ENCODE measurements at places on chromosomes 4 and X. TPM values are rescaled to one million over a fixed set of nuclear protein-coding genes. Genes with fewer than 3 reads are reported as not detected.

DNA sequence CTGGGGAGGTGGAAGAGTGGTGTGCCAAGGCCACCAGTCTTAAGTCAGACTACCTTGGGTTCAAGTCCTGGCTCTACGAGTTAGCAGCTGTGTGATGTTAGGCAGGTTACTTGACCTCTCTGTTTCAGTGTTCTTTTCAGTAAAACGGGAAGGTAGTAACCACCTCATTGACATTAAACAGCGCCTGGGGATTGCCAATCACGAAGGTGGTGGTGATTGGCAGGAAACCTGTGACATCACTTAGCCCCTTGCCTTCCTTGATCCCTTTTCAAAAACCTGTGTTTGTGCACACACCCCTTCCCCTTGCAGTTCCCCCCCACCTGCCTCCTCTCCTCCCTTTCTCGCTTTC lies 7.6 kb downstream of the KLF3 start:
- no peak for DNase-seq

BTC gene
- not detected for total RNA-seq

FABP2 gene
- total RNA-seq: not detected

NAP1L3 gene
- total RNA-seq: 11.0 TPM

SOWAHD gene
- not detected for total RNA-seq

PCYT1B gene
- total RNA-seq: not detected

GRCh38 chr4:54015423-54016030 lies 48.9 kb downstream of the CHIC2 start:
- no peak for DNase-seq

GRCh38 chrX:7028246-7028645 lies 119.3 kb upstream of the STS start:
- DNase-seq: peak; percentile 12

TEC gene
- not detected for total RNA-seq

GRCh38 chr4:10963241-10963640 lies 278.7 kb upstream of the CLNK start:
- DNase-seq: no peak

TLR10 gene
- not detected for total RNA-seq

DNA sequence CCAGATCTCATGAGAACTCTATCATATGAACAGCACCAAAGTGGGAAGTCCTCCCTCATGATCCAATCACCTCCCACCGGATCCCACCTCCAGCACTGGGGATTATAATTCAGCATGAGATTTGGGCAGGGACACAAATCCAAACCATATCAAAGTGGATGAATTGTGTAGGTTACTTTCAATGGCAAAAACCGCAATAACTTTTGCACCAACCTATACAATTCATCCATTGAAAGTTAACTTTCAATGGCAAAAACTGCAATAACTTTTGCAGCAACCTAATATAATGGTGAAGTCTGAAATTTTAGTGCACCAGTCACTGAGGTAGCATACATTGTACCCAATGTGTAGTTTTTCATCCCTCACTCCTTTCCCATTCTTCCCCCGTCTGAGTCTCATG lies 16.6 kb downstream of the STK32B start:
- DNase-seq: no peak

DNA sequence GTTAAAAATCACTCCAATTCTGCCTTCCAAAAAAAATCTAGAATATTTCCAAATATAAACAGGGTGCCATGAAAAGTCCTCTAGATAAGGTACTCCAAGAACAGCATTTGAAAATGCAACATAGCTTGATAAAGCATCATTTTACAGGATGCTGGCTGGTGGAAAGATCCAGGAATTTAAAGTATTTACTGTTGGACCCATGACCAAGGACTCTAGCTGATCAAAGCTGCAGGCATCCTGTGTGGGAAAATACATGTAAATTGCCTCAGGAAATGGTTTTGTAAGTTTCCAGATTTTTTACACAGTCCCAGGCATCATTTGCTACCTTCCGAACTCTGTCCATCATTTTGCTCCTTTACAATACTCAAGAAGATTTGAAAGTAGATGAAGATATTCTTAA lies 164.4 kb downstream of the GRIA3 start:
- peak; percentile 23 for DNase-seq

MEPE gene
- total RNA-seq: not detected

DNA sequence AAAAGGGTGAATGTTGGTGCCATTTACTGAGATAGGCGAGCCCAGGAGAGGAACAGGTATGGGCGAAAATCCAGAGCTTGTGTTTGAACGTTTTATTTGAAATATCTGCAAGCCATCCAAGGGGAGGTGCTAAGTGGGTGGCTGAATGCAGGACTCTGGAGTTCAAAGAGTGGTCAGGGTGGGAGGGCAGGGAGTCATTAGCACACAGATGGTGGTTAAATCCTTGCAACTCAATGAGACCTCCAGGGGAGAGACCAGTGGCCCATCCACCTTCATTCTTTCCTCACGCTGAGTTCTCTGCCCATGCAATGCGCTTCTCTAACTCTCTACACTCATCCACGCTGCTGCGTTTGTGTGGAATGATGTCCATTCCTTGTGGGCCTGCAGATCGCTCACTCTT lies 101.1 kb downstream of the VCX3B start:
- no peak for DNase-seq

ARX gene
- total RNA-seq: not detected

DDIT4L gene
- 3.2 TPM for total RNA-seq

DNA sequence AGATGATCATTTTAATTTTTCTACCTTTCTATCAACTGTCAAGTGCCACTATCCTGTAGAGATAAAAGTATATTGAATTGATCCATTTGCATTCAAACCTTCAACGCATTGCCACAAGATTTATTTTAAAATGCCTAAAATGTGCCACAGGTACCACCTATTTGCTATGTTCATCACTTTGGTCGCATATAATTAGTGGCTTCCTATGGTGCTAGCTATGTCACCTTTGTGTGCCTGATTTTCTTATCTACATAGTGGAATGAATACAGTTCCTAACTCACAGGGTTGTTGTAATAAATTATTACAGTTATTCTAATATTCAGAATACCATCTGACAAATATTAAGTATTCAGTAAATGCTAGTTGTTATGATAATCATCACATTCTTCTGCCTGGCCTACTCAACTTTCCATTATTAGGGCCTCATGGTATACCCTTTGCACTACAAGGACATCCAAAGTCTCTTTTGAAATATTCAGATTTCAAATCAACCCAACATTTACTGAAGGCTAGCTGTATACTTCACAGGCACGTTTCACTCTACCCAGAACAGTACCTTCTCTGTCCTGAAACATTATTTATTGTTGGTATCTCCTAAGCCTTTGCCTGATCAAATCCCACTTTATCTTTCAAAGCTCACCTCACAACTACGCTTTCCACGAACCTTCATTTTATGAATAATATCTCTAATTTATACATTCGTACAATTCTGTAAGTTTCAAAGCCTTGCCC lies 62.4 kb downstream of the ANXA10 start:
- DNase-seq: no peak

GRIA2 gene
- total RNA-seq: not detected

- DNase-seq: no peak
These were observed 5.5 kb downstream of the NEUROG2 start for GRCh38 chr4:112510291-112511092.

DNA sequence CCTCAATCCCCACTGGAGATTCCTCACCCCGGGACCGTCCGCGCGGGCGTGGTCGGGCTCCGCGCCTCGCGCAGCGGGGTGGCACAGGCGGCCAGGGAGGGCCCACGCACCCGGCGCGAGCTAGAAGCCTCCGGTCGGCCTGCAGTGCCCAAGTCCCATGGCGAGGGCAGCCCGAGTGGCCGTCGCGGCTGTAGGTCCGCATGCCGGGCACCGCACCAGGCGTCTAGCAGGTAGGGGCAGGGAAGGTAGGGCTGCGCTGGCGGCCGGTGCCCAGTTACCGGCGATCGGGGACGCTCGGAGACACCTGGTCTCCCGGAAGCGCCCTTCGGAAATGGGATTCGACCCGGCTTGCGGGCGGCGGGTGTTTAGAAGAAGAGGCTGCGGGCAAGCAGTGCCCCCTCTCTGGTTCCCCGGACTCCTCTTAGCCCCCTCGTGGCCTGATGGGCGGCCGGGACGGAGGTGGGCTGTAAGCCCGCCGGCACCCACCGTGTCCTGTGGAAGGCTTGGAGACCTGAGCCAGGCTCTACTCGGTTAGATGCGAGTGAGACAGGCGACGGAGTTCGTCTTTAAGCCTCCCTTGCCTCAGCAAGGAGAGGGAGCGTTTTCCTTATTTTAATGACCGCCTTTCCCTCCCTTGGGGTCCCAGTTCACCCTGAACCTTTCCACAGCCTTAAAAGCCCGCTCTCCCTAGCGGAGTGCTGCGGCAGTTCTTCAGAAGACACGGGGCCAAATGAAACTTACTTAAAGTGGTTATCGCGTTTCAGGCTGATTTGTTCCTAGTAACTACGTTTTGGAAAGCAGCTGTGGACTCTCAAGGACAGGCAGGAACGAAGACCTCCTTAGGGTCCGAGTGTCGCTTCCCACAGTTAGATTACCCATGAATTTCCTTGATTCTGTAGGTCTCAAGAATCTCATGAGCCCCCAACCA lies 821 bp downstream of the SLITRK2 start:
- no peak for DNase-seq

DNA sequence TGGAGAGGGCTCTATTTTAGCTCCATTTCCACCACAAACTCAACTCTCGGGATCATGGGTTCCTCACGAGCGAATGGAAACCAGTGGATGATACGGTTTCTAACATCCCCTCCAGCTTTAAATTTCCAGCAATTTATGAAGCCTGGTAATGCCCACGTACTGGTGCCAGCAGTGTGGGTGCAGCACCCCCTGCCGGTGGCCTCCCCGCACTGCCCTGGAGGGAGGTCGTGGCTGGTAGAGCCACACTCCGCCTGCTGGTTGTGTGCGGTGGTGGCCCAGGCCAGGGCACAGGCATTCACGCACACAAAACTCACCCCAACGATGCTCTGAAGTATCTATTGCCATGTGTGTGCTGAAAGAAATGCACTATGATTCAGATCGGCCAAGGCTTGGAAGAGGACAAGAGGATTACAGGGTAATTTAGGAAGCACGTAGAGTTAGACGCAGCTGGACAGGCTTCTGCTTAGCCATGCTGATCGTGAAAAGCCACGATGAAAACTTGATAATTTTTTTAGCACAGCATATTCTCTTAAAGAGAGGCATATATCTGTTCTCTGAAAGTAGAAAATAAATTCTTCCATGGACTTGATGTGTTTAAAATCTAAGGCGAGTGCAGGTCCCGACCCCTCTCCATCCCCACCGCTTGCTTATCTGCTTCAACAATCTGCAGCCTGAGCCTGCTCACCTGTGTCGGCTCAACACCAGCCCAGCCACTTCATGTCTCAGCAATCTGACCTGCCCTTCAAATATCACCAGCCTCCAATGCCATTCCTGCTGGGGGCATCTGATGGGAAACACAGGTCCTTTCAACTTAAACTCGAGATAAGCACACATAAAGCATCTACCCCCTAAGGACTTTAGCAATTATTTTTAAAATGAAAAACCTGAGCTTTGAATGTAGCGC lies 59.1 kb downstream of the SCD5 start:
- DNase-seq: peak; percentile 66

IL2RG gene
- not detected for total RNA-seq

DNA sequence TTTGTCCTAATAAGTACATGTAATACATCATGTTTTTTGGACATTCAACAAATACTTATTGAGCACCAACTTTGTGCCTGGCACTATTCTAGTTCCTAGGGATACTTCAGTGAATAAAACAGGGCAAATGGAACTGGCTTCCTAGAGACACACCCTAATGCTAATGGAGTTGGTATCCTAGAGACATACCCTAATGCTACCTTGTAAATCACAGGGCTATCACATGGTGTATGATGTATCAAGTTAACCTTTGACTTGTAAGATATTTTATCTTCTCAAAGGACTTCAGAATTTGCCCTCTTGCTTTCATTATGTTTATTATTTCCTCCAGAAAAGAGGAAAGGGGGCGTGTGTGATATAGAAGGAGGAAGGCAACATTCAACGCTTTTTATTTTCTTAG lies 10.1 kb downstream of the GK start:
- DNase-seq: no peak

DNA sequence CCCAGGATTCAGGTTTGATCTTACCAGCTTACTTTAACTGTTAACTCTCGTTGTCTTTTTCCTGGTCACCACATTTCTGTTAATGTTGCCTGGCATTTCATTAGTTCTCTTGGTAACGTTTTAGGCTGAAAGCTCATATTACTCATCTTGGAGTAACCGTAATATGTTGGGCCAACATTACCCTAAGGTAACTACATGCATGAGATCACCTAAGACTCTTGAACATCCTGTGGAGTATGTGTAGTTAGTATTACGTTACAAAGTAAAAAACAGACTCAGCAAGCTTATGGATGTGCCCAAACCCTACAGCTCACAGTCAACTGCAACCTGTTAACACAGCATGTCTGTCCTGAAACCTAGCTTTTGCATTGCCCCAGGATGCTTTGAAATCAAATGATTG lies 203.3 kb upstream of the HS3ST1 start:
- DNase-seq: no peak

DNA sequence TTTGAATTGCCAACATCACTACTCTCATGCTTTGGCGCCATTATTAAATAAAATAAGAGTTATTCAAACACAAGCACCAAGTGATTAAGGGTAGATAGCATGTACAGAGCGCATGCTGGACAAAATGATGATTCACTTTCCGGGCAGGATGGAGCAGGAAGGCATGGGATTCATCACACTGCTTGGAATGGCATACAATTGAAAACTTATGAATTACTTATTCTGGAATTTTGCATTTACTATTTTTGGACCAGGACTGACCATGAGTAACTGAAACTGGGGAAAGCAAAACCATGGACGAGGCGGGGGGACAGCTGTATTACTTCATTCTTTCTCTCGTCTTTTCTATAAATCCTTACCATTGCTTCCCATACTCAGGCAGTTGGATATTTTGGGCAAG lies 28.5 kb upstream of the FGF5 start:
- peak; percentile 96 for DNase-seq

DNA sequence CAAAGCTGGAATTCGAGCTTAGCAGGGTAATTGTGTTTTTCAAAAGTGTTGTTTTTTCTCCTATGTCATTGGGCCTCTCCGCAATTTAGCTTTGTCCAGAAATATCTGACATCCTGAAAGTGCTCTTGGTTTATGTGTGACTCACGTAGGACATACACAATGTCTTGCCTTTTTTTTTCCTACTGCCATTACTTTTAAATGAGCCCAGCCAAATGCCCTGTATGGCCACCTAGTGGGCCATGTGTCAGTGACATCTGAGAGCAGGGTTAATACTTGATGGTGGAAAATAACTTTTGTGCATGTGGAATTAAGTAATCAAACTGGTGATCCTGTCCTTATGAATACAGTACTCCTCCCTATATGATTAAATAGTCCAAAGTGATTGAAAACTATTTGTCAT lies 1411.1 kb upstream of the TENM3 start:
- peak; percentile 12 for DNase-seq
